ENCODE measurements at places on chromosomes 6 and 20. TPM values are rescaled to one million over a fixed set of nuclear protein-coding genes. Genes with fewer than 3 reads are reported as not detected.

DNA sequence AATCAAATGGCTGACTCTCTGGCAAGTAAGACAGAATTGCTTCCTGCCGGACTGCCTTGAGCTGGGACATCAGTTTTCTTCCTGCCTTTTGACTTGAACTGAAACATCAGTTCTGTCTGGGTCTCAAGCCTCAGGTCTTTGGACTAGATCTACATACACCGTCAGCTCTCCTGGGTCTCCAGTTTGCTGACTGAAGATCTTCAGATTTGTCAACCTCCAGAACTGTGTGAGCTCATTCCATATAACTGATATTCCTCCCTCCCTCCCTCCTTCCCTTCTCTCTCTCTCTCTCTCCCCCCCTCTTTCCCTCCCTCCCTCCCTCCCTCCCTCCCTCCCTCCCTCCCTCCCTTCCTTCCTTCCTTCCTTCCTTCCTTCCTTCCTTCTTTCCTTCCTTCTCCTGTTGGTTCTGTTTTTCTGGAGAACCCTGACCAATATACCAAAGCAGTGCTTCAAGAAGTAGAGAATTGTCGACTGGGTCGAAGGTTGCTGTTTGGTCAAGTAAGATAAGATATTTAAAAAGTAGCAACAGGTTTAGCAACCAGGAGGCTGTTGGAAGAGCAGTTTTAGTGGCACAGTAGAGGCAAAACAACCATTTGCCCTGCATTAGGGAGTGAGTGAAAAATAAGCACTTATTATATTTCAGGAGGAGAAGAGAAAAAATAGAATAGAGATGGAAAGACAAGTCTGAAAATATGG lies 33.1 kb upstream of the CMTR1 start:
- H3K27ac ChIP-seq, result no peak overlapping the region
- no peak overlapping the region for H3K4me3 ChIP-seq
- H3K36me3 ChIP-seq, result no peaks in the 10 kb centered on the region
- no peak for DNase-seq

DNA sequence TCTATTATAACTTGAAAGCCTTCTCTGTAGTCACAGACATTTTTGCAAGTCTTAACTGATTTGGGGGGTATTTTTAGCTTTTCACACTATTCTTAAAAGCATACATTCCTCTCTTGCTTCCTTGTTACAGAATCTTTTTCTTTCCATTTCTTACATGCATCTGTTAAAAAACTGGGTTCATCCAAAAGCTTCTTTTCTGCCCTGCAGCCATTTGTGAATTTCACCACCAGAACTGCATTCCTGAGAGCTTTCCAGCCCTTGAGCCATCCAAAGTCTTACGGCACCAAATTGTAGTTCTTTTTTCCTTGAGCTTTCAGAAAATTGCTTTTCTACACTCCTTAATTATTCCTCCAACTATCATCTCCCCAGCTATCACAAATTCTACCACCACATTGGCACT lies 19.7 kb upstream of the GSTA4 start:
- H3K4me3 ChIP-seq, result no peak overlapping the region
- H3K27me3 ChIP-seq, result no peaks in the 10 kb centered on the region
- no peaks in the 10 kb centered on the region for H3K4me1 ChIP-seq
- no peak overlapping the region for H3K27ac ChIP-seq
- no peak for DNase-seq

GRCh38 chr6:141701732-141702131 lies 431.0 kb upstream of the GJE1 start:
- DNase-seq, result no peak
- H3K27ac ChIP-seq, result no peak overlapping the region
- no peak overlapping the region for H3K4me3 ChIP-seq
- no peaks in the 10 kb centered on the region for H3K27me3 ChIP-seq
- H3K4me1 ChIP-seq, result no peaks in the 10 kb centered on the region

- H3K27ac ChIP-seq, result no peak overlapping the region
- peaks cover 24% of the 10 kb centered on the region for H3K4me1 ChIP-seq
- H3K4me3 ChIP-seq, result no peak overlapping the region
Measured at GRCh38 chr6:30915591-30915946, 1.5 kb downstream of the VARS2 start.

DNA sequence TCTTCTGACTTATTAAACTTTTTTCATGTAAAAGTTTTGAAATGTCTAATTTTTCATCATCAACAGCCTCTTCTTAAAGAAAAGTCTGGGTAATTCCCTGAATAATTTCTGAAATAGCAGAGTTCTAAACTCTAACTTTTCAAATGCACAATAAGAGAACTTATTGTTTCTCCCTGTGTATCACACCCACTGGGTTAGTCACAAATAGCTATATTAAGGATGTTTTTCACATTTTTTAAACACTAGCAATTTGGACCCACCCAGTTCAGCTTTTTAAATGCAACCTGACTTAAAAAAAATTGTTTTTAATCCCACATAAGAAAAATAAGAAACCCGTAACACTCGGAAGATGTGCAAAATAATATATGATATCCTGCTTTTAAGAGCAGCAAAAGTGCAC lies 61.4 kb upstream of the UTRN start:
- no peak for DNase-seq
- no peaks in the 10 kb centered on the region for H3K4me1 ChIP-seq
- H3K27me3 ChIP-seq, result no peaks in the 10 kb centered on the region
- no peak overlapping the region for H3K27ac ChIP-seq
- H3K36me3 ChIP-seq, result no peaks in the 10 kb centered on the region
- H3K4me3 ChIP-seq, result no peak overlapping the region

GRCh38 chr6:20827798-20828197 lies 293.5 kb downstream of the CDKAL1 start:
- no peak for DNase-seq
- H3K36me3 ChIP-seq, result peaks cover 2% of the 10 kb centered on the region
- no peak overlapping the region for H3K27ac ChIP-seq
- H3K4me3 ChIP-seq, result no peak overlapping the region
- H3K27me3 ChIP-seq, result no peaks in the 10 kb centered on the region

DNA sequence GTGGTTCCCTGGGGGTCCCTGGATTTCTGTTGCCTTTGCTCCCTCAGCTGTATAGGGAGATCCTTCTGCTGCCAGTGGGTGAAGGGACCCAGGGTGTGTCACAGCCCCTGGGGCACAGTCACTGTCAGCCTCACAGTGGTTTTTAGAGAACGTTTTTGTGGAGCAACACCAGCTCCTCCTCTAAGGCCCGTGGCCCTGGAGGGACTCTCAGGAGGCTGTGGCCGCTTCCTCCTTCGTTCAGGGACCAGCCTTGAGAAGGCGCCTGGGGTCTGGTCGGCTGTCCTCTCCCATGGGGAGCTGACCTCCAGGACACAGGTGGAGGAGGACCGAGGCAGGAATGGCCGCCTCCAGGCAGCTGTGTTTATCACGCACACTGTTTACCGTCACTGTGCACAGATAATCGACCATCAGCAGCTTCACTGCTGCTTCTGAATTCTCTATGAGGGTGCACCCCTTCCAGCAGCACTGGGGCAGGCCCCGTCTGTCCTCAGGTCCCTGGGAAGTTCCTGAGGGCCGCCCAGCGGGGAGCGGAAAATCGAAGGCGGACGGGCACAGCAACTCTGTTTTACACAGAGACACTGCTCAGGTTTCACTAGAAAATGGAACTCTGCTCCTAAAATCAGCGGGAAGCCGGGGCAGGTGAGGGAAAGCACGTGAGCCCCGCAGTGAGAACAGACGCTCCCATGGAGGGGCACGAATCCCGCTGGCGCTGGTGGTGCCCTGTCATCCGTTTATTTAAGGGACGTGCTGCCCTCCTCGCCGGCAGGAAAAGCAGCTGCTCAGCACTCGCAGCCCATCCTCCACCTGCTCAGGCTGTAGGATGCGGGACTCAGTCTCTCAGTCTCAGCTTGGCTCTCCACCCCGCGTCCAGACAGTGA lies 10.4 kb upstream of the FRMD1 start:
- H3K27me3 ChIP-seq, result no peaks in the 10 kb centered on the region
- H3K4me1 ChIP-seq, result no peaks in the 10 kb centered on the region
- H3K36me3 ChIP-seq, result no peaks in the 10 kb centered on the region
- H3K27ac ChIP-seq, result no peak overlapping the region
- DNase-seq, result no peak

- no peaks in the 10 kb centered on the region for H3K36me3 ChIP-seq
- DNase-seq, result no peak
- no peak overlapping the region for H3K4me3 ChIP-seq
- no peak overlapping the region for H3K27ac ChIP-seq
- H3K4me1 ChIP-seq, result no peaks in the 10 kb centered on the region
Measured at GRCh38 chr6:139020689-139021088, 7.9 kb upstream of the ABRACL start.

DNA sequence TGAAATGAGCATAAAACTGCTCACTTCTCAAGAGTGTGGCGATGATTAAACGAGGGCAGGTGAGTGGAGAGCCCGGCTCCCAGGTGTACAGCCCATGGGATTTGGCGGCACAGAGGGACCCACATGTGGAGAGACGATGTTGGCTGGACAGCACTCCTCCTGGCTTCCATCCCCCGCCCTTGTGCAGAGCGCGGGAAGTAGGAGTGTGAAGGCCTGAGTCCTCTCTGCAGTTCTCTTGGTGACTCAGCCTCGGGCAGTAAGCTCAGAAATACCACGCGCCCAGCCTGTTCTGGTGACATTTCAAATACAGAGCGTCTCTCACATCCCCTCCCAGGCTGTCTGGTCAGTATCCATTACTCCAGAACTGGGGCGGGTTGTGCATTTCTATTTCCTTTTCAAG lies 94.2 kb upstream of the SRSF6 start:
- H3K4me1 ChIP-seq, result no peaks in the 10 kb centered on the region
- H3K36me3 ChIP-seq, result no peaks in the 10 kb centered on the region
- DNase-seq, result no peak
- H3K27me3 ChIP-seq, result no peaks in the 10 kb centered on the region

- no peak overlapping the region for H3K27ac ChIP-seq
- H3K4me1 ChIP-seq, result no peaks in the 10 kb centered on the region
- no peak overlapping the region for H3K4me3 ChIP-seq
- H3K27me3 ChIP-seq, result peaks cover 7% of the 10 kb centered on the region
Measured at GRCh38 chr6:4314201-4314707, 178.9 kb upstream of the ECI2 start.

GRCh38 chr6:127494240-127494767 lies 24.8 kb downstream of the MTCL3 start:
- H3K27ac ChIP-seq, result no peak overlapping the region
- H3K27me3 ChIP-seq, result no peaks in the 10 kb centered on the region
- no peak for DNase-seq
- H3K4me1 ChIP-seq, result no peaks in the 10 kb centered on the region
- no peaks in the 10 kb centered on the region for H3K36me3 ChIP-seq

DNA sequence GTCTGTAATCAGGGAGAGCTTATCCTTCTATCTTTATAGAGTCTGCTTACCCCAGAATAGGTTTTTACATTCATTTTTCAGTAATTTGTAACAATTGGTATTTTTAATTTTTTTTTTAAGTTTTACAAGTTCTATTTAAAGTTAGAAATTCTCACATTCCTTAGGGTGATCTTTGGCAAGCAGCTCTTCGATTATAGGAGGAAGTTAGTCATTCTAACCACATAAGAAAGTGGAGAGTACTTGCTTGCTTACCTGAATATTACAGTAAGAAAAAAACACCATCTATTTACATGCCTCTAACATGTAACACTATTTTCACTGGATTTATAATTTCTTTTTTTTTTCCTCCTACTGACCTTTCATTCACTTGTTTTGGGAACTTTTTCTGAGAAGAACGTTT lies 6.7 kb downstream of the TSHZ2 start:
- H3K27ac ChIP-seq, result no peak overlapping the region
- no peak overlapping the region for H3K4me3 ChIP-seq
- H3K36me3 ChIP-seq, result no peaks in the 10 kb centered on the region
- H3K4me1 ChIP-seq, result no peaks in the 10 kb centered on the region
- peaks cover 3% of the 10 kb centered on the region for H3K27me3 ChIP-seq

GRCh38 chr20:5024982-5025381 lies 23.7 kb upstream of the SLC23A2 start:
- DNase-seq, result no peak
- no peak overlapping the region for H3K27ac ChIP-seq
- no peaks in the 10 kb centered on the region for H3K36me3 ChIP-seq
- no peaks in the 10 kb centered on the region for H3K27me3 ChIP-seq

The CRYBG1 gene
- 33.6 TPM for total RNA-seq

The DEF6 gene
- total RNA-seq, result 298 TPM

The COL12A1 gene
- 0.59 TPM for total RNA-seq

The SLCO4A1 gene
- total RNA-seq, result 0.98 TPM

The HTR1E gene
- total RNA-seq, result not detected

The HRH3 gene
- total RNA-seq, result not detected

The CNR1 gene
- total RNA-seq, result 0.89 TPM

The HFE gene
- 1.8 TPM for total RNA-seq

The RAB44 gene
- total RNA-seq, result 0.09 TPM

The BMP7 gene
- not detected for total RNA-seq
